GM18507 (cell line): ENCODE measurements at places on chromosomes 12 and 14.

- no peak for DNase-seq
Observed at GRCh38 chr12:75917083-75917482, 114.5 kb downstream of the PHLDA1 start.

DNA sequence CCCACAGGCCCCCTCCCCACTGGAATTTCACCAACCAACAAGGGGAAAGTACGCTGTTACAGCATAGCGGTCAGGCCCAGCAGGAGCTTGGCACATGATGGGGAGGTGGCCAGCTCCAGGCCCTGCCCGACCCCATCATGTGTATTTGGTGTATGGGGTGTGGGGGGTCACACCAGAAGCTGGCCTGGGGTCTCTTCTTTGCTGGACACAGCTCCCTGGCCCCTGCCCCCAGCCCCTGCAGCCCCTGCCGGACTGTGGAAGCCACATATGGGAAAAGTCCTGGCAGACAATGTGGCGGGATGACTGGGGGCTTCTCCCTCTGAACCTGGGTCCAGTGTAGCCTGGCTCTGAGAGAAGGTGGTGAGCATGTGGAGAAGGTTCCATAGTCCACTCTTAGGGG, 12.4 kb downstream of the NGB start:
- DNase-seq = no peak

DNA sequence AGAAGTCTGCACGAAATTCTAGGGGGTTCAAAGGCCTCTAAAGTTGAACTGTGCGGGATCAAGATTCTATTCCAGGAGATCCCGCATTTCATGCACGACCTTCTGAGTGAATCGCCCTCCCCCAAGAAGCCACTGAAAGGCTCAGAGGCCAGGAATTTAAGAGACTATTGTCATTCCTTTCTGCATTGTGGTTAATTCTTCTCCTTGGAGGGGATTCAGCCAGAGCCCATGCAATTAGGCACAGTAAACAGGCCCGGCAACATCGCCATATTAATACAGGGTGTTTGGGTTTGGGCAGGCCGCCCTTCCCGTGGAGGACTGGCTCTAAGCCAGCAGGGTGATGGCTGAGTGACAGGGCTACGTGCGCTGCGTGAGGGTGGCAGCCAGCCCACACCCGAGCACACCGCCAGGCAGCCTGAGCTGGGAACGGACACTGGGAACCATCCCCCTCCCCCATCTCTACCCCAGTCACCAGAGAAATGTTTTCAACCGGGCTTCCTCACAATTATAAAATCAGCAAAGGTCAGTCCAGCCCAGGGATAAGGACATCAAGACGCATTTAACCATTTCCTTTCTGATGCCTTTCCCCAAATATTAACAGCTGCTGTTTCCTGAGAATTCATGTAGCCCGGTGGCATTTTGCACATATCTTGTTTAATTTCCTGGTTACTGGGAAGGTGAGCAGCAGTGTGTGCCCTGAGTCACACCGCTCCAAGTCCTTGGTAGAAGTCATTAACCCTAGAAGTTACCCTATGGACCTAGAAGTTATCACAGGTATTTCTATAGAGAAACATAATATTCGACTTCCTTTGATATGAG, 12.5 kb downstream of the EGLN3 start:
- no peak for DNase-seq

DNA sequence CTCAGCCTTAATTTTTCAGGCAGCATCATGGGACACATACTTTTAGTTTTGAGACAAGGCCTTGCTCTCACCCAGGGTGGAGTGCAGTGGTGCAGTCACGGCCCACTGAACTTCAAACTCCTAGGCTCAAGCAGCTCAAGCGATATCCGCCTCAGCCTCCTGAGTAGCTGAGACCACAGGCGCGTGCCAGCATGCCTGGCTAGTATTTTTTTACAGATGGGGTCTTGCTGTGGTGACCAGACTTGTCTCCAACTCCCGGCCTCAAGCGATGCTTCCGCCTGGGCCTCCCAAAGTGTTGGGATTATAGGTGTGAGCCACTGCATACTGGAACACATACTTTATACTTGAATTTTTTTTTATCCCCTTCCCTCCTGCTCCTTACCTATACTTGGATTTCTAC, 2.8 kb downstream of the RDH5 start:
- DNase-seq = no peak
